ENCODE measurements at places on chromosomes 1 and 21.

DNA sequence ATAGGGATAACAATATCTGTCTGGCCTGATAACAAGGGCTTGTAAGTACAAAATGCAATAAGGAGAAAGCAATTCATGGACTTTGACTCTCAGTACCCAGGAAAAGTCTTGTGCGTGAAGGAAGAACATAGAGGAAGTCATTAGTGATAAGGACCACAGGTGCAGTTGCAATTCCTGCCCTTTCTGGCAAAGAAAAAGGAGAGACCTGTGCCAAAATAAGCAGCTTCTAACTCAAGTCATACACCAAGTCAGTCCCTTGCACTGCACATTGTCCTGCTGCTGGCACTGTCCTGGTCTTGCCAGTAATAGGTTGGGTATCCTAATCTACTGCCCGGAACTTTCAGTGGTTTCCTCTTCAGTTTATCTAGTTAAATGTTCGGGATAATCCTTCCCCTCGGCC, 14.8 kb upstream of the SOD1 start:
- DNase-seq: no peak

- no peak for DNase-seq
Measured at GRCh38 chr1:156691191-156691590, 14.0 kb upstream of the NES start.

GRCh38 chr21:35406635-35407034, 357.5 kb upstream of the RUNX1 start:
- DNase-seq: no peak

- DNase-seq: no peak
Measured at GRCh38 chr1:61670445-61670844, 54.5 kb downstream of the TM2D1 start.

DNA sequence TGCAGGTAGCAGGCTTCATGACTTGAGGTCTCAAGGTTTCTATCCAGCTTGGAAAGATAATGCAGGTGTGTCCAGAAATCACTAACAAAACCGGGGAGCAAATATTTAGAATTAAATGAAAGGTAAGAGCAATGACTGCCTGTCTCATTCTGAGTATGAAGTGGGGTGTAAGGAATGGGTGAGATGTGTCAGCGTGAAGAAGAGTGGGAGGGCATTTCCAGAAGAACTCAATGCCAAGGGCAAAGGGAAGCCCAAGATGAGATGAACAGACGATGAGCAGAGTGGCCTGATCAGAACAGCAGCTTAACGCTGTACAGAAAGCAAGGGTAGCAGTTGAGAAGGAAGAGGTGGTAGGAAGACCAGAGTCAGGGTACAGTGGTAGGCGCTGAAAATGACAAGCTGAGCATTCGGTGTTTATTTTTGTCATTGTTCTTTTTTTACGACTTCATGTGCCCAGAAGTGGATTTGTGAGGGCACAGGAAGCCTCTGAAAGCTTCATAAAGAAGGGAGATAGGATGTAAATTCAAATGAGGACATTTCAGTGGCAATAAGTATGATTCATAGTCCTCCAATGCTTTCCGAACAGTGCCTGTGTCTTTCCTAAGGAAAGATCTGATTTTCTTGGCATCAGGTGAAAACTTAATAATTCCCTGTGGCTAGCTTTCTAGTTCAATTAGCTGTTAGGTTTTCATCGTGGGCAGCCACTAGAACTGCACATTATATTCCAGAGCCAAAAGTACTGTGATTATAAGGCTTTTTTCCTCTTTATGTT, 190.5 kb downstream of the APP start:
- DNase-seq: no peak

DNA sequence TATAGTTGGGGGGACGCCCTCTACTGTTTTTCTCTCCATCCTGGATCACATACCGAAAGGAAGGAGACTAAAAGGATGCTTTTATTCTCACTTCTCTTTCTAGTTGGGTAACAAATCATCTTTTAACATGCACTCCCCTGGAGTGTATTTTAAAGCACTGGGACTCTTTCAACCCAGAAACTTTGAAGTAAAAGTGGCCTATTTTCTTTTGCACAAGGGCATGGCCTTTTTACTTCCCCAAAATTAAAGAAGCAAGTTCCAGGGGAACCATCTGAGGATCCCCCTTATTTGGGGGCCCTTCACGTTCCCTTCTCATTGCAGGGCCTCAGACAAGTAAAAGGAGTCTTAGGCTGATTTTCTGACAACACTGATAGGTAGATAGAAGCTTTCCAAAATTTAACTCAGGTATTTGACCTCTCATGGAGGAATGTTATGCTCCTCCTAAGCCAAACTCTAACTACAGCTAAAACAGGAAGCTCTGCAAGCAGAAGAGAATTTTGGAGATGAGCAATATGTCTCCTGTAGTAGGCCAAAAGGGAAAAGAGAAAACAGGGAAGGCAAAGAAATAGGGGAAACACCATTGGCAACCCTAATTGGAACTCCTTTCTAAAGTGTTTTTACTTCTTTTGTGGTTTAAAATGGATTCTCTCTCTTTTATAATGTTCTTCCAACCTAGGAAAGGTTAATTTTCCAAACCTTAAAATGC, 8.9 kb upstream of the CD46 start:
- no peak for DNase-seq

DNA sequence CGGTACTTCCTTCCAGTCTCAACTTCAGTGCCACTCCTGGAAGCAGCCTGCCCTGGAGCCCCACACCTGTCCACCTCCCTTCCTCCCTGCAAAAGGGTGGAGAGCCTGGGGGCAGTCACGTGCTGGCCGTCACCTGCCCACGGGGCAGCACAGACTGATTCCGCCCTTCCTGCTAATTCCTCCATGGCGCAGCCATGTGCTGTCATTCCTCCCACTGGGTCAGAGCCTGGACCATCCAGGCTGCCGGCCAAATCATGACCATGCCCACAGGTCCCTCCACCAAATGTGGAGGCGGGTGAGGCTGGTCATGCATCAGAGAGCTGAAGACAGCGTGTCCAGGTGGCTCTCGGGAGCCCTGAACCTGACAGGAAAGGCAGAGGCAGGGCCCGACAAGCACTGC, 24.4 kb upstream of the GPR153 start:
- DNase-seq: no peak

DNA sequence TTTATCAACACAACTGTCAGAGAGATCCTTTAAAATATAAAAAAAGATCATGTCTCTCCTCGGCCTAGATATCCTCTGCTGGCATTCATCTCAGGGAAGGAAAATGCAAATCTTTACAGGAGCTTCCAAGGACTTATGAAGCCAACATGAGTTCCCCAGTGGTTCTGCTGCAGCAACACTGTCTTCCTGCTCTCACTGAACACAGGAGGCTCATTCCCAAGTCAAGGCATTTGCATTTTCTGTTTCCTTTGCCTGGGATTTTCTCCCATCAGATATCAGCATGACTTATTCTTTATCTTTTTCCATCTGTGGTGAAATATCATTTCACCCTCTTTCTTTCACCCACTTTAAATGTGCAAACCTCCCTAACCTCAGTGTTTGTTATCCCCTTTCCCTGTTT, 513.8 kb upstream of the ZP4 start:
- no peak for DNase-seq

DNA sequence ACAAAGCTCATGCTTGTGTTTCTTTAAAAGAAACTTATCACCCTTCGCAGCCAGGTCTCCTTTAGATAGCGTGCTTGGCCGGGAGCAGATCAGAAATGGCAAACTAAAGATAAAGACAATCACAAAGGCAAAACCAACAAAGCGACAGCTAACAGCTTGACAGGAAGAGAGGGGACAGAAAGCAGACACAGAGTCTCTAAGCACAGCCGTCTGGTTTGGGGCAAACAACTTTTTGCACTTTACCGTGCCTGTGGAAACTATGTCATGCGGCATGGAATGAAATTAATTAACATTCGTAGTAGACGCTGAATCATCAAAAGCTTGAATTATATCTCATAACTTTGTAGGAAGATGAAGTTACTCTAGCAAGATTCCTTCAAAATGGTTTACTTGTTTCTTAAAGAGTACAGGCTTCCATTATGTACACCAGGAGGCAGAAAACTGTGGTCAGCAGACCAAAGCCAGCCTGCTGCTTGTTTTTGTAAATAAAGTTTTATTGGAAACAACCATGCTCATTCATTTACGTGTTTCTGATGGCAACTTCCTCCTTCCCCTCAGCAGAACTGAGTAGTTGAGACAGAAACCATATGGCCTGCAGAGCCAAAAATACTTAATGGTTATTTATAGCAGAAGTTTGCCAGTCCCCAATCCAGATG, 183.2 kb downstream of the KIF26B start:
- DNase-seq: no peak
